ENCODE measurements at places on chromosomes 7 and 10. TPM values are rescaled to one million over a fixed set of nuclear protein-coding genes. Genes with fewer than 3 reads are reported as not detected.

DNA sequence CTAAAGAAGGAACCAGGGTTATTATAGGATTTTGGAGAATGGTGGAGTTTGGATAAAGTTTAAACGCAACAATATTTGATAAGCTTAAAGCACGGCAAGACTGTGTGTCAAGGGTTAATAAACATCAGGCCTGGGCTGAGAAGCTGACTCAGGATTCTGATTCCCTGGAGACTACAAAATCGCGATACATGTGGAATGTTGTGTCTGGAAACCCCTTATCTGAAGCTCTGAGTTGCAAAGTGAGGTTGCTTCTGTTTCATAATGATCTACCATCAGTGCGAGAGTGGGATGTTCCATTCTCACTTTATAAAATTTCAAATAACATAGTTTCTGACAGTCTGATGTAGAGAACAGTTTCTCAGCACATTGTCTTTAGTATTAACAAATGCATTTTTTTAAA lies 7.8 kb downstream of the C1GALT1 start:
- no peak for DNase-seq

GRCh38 chr7:29146057-29146706 lies at the start of gene CPVL:
Gene CPVL, minus strand, starts transcription at chr7:29146537. Its CDS starts 25,476 bp downstream, at chr7:29121061.
- peak; percentile 53 for DNase-seq

- DNase-seq, result no peak
Observed at GRCh38 chr10:85649461-85649860, 717.1 kb downstream of the GRID1 start.

DNA sequence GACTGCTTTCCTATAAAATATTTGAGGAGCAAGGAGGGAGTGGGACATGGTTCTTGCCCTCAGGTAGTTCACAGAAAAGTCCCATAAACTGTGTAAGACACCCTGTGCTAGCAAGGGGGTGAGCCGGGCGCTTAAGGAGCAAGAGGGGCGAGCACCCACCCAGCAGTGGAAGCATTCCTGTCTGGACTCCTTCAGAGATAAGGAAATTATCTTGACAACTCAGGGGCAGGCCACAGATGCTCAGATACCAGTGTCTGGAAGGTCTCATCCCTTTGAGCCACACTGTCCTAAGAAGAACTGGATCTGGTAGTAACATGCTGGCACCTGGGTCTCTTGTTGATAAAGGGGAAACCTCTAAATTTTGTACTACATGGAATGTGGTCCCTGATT lies 54.1 kb downstream of the DAGLB start:
- DNase-seq, result no peak

- no peak for DNase-seq
Observed at GRCh38 chr10:75826846-75827245, 395.4 kb downstream of the LRMDA start.

DNA sequence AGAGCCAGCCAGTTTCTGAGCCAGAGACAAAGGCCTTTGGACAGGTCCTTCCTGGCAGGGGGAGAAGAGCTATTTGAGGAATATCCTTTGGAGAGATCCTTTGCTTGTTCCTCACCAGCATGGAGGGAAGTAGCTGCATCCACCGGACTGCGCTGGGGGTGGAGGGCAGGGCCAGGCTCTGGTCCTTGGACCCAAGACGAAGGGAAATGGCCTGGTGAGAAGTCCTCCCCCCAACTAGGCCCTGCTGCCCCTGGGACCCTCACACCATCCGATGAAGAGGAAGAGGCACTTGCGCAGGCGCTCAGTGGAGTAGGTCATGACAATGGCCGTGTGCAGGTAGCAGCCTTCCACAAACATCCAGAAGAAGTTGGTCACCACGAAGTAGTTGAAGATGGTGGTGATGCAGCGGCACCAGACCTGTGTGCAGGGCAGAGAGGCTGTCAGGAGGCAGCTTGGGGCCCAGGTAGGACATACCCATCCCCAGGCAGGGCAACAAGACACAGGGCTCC lies 19.8 kb downstream of the CRHR2 start:
- DNase-seq, result no peak

- DNase-seq, result no peak
Observed at GRCh38 chr10:116827214-116827671, 22.1 kb upstream of the ENO4 start.

DNA sequence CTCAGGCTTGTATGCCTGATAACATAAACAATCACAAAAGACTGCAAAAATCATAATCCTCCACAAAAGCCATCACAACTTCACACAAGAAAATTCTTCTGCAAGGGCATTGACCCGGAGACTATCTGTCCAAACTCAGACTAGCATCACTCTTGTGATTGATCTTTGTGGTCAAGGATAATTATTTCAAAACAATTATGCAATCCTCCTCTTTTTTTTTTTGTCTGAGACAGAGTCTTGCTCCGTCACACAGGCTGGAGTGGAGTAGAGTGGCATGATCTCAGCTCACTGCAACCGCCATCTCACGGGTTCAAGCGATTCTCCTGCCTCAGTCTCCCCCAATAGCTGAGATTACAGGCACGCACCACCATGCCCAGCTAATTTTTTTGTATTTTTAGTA lies 22.2 kb downstream of the CDNF start:
- DNase-seq, result no peak

- DNase-seq, result peak; percentile 75
Observed at GRCh38 chr7:139680676-139681462, 96.9 kb downstream of the HIPK2 start.

DNA sequence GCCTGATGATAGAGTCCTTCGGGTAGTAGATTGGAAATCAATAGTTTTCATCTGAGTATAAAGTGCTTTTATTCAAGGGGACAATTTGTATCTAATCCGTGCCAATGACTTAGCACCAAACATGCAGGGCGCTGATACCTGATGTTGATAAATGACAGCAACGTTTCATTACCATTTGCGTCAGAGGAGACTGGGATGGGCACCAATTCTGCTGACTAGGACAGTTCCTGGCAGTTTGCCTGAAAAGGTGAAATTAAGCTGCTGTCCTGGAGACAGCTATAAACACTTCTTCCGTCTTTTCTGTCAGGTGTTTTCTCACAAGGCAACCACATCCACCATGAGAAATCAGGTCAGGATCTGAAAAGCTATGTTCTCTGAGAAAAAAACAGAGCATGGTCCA lies 1136.4 kb downstream of the TYW1 start:
- no peak for DNase-seq

GRCh38 chr10:44347609-44348400 lies 37.1 kb downstream of the CXCL12 start:
- DNase-seq, result no peak

GRCh38 chr10:24963521-24964041 lies 11.2 kb upstream of the PRTFDC1 start:
- DNase-seq, result no peak

DNA sequence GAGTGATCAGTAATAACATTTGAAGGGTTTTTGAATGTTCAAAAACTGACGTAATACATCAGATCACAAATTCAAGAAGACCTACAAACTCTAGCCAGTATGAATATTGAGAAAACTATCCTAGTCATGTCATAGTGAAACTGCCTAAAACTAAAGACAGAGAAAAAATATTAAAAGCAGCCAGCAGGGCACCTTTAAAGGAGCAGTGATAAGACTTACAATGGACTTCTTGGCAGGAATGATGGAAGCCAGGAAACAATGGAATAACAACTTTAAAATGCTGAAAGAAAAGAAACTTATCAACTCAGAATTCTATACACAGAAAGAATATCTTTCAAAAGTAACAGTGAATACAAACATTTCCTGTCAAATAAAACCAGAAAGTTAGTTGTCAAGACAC lies 78.3 kb upstream of the CTBP2 start:
- DNase-seq, result no peak

DNA sequence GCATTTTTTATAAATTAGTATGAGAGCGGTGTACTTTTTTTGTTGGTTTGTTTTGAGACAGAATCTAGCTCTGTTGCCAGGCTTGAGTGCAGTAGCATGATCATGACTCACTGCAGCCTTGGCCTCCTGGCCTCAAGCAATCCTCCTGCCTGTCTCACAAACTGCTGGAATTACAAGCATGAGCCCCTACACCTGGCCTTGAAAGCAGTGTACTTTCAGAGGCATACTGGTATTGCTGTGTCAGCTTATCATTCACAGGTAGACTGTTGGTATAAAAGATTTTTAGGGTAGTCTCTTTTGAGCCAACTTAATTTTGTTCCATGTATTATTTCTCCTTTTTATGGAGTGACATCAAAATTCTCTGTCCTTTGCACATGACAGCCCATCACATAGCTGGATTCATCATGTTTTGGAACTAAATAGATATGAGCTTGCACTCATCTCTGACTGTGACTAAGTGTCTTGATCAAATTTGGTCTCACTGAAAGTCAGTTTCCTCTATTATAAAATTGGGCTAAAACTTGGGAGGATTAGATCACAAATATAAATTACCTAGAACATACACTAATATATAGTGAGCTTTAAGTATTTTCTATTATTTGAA lies 12.4 kb downstream of the GNAT3 start:
- DNase-seq, result peak; percentile 50

- DNase-seq, result no peak
Observed at GRCh38 chr7:41148521-41148951, 554.4 kb downstream of the INHBA start.

- DNase-seq, result no peak
Observed at GRCh38 chr10:84367256-84367655, 38.9 kb downstream of the CCSER2 start.

DNA sequence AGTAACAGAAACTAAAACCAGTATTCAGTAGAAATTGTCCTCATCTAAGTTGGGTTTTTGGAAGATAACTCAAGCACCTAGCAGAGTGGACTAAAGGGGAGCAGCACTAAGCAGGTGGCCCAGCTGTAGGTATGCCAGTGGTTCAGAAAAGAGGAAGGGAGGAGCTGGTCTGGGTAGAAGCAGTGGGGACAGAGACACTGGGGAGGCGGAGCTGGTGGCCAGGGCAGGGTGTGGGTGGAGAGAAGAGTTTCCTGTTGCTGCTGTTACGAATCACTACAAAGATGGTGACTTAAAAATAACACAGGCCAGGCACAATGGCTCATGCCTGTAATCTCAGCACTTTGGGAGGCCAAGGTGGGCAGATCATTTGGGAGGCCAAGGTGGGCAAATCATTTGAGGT lies 136.2 kb downstream of the WDR11 start:
- no peak for DNase-seq

GRCh38 chr7:126605056-126605455 lies 647.7 kb downstream of the GRM8 start:
- DNase-seq, result no peak

DNA sequence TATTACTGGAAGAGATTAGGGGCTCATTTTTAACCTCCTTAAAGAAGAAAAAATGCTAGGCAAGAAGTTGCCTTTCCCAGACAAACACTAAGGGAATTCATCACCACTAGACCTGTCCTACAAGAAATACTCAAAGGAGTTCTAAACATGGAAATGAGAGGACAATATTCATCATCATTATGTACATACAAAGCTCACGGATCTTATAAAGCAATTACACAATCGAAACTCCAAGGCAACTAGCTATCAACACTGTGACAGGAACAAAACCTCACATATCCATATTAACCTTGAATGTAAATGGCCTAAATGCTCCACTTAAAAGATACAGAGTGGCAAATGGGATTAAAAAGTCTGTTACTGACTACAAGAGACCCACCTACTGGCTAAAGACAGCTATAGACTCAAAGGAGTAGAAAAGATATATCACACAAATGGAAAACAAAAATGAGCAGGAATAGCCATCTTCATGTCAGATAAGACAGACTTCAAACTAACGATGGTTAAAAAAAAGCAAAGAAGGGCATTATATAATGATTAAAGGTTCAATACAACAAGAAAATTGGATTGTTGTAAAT lies 246.6 kb downstream of the ADRA2A start:
- no peak for DNase-seq

GRCh38 chr7:41809940-41810576 lies 107.2 kb upstream of the INHBA start:
- no peak for DNase-seq

GRCh38 chr7:43674559-43675436 lies 54.5 kb downstream of the COA1 start:
- no peak for DNase-seq

GRCh38 chr7:122412883-122413282 lies 108.3 kb upstream of the FEZF1 start:
- DNase-seq, result peak; percentile 4

- DNase-seq, result no peak
Observed at GRCh38 chr10:129161150-129161549, 305.9 kb upstream of the MGMT start.

- no peak for DNase-seq
Observed at GRCh38 chr10:133405844-133406527, 12.0 kb downstream of the MTG1 start.

- no peak for DNase-seq
Observed at GRCh38 chr7:93249491-93250148, 17.5 kb downstream of the VPS50 start.

DNA sequence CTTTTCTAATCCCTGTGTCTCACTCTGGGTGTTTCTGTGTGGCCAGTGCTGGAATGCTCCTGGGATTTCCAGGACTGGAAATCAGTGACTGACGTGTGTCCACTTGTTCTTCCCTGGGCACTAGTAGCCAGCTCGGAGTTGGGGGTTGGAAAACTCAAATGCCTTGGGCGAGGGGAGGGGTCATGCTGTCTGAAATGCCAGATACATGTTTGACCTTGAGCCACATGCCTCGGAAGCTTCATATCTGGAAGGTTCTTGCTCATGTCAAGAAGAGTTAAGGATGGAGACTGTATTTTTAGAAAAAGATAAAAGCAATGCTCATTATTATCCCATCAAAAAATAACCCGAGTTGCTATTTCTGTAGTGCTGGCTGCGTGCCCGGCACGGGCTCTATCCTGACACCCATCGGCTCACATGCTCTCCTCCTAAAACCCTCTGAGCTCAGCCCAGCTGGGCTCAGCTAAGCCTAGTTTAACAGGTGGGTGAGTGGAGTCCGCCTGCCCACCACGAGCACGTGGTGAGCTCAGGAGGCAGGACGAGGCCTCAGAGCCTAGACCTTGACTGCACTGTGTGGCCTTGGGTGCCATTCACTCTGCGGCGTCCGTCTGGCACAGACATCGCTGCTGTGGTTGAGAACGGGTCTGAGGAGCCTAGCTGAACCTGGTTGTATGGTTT lies 6.4 kb downstream of the DPYSL4 start:
- peak; percentile 68 for DNase-seq

- DNase-seq, result no peak
Observed at GRCh38 chr7:94374721-94375566, 19.8 kb upstream of the COL1A2 start.

The PSMG3 gene
- 9.7 TPM for total RNA-seq

The NUTM2E gene
- total RNA-seq, result not detected

The SCD gene
- 20.1 TPM for total RNA-seq

The ZNF365 gene
- total RNA-seq, result 0.13 TPM

The PRXL2A gene
- 85.3 TPM for total RNA-seq

The HABP2 gene
- not detected for total RNA-seq

The CLRN3 gene
- total RNA-seq, result not detected

The NPY4R gene
- total RNA-seq, result not detected

The CFAP46 gene
- total RNA-seq, result 1.4 TPM

The AGMO gene
- total RNA-seq, result 0.46 TPM

The GBX1 gene
- total RNA-seq, result 0.93 TPM

The FOXP2 gene
- total RNA-seq, result 2.8 TPM

The CYP3A5 gene
- not detected for total RNA-seq

The NKX1-2 gene
- total RNA-seq, result not detected

The CAMK1D gene
- 2.0 TPM for total RNA-seq

Data from heart right ventricle (tissue), 16 donors.